Temporal lobe (tissue), 4 donors: ENCODE measurements at places on chromosomes 3 and 15. TPM values are rescaled to one million over a fixed set of nuclear protein-coding genes. Genes with fewer than 3 reads are reported as not detected.

LRRC3B gene
- 44.5 TPM for total RNA-seq

CFAP44 gene
- 5.4 TPM for total RNA-seq

SI gene
- total RNA-seq: not detected

STRC gene
- 0.25 TPM for total RNA-seq

CNTN3 gene
- total RNA-seq: 28.3 TPM

TPRG1 gene
- 0.74 TPM for total RNA-seq

VIPR1 gene
- under 0.01 TPM for total RNA-seq

PLSCR4 gene
- total RNA-seq: 6.4 TPM

ANKRD63 gene
- total RNA-seq: 0.49 TPM

RGMA gene
- 16.2 TPM for total RNA-seq

LNP1 gene
- 7.6 TPM for total RNA-seq

TGM4 gene
- total RNA-seq: not detected

NR1I2 gene
- 0.74 TPM for total RNA-seq

DPPA4 gene
- total RNA-seq: 0.98 TPM

GP5 gene
- under 0.01 TPM for total RNA-seq

ST3GAL6 gene
- total RNA-seq: 13.0 TPM

IMPG2 gene
- 1.7 TPM for total RNA-seq

GOLGA8T gene
- total RNA-seq: 0.49 TPM

CD86 gene
- 1.2 TPM for total RNA-seq

CLDN1 gene
- total RNA-seq: 5.7 TPM

NOX5 gene
- total RNA-seq: not detected

ZCWPW2 gene
- 4.2 TPM for total RNA-seq

ZNF620 gene
- total RNA-seq: 9.3 TPM

POU1F1 gene
- total RNA-seq: not detected

BCL2A1 gene
- 0.49 TPM for total RNA-seq

CEMIP gene
- 3.9 TPM for total RNA-seq

SLC6A1 gene
- total RNA-seq: 54.6 TPM

LMCD1 gene
- total RNA-seq: 1.2 TPM

IL5RA gene
- total RNA-seq: 0.49 TPM

CMTM8 gene
- 0.49 TPM for total RNA-seq

CTXN2 gene
- total RNA-seq: 0.25 TPM

GASK1A gene
- 4.9 TPM for total RNA-seq

CD200R1L gene
- not detected for total RNA-seq

BTLA gene
- total RNA-seq: 0.25 TPM

GOLGA8K gene
- 0.25 TPM for total RNA-seq

UBL7 gene
- total RNA-seq: 16.5 TPM
